ENCODE measurements at places on chromosomes 16 and 17.

GRCh38 chr16:68617734-68618133 is 27.4 kb upstream of the CDH3 start:
- no peak for DNase-seq

DNA sequence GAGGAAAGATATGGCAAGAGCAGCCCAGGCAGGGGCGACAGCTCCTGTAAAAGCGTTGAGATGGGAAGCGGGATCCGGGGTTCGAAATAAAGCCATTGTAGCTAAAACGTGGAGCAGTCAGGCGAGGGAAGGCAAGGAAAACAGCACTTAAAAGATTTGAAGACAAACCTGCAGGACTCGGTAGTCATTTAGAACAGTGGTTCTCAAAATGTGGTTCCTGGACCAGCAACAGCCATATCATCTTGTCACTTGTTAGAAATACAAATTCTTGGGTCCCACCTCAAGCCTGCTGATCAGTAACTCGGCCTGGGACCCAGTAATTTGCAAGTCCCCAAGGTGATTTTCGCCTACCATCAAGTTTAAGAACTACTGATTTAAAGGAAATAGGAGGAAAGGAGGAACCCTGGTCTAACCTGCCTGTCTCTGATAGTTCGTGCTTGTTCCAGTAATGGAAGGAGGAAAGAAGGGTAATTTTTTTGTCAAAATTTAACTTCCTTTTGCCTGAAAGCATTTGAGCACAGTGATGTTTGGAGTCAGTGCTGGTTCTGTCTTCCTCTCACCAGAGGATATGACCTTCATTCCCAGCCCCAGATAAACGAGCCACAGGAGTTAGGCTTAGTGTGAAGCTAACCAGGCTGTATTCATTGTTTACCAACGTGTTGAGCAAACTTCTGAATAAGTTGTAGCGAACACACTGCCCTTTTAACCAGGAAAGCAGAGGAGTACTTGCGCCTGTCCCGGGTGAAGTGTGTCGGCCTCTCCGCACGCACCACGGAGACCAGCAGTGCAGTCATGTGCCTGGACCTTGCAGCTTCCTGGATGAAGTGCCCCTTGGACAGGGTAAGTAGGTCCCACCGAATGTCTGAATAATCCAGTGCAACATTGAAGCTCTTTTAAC is 1.1 kb downstream of the ORC6 start:
- DNase-seq: no peak

GRCh38 chr17:30232015-30232823 is 3.3 kb downstream of the SLC6A4 start:
- DNase-seq: no peak

- no peak for DNase-seq
Observed at GRCh38 chr17:67557921-67558320, 159.8 kb upstream of the NOL11 start.

DNA sequence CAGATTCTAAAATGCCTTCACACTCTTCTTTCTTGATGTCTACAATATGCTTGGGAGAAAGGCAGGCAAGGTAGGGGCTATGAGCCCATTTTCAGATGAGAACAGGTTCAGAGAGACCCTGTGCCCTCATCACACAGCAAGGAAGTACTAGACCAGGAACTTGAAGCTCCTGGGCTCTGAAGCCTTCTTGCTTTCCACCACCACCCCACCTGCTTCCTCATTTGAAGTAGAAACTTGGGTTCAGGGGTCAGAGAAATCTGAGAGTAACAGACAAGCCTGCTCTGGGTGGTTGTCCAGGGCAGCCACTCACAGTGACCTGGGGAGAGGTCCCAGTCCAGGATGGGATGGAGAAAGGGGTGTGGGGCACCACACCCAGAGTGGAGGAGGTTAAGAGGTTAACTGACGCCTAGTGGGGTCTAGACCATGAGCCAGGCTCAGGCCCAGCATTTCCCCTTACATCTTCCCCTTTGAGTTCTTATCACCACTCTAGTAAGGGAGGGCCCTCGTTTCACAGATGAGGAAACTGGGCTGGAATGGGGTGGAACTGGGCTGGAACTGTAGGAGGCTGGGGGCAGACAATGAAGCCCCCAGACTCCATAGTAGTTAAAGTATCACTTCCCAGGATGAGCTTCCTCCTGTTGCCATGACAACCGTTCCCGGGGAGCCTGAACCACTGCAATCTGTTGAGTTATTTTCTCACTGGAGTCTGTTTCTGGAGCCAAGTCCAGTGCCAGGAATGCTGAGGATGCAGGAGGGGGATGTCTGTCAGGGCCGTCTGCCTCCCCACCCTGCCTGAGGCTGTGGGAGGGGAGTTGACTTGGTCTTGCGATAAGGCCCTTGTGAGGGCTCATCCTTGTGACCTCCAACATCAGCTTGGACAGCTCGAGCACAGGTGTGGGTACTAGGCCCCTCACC is 16.2 kb upstream of the PHF12 start:
- no peak for DNase-seq

DNA sequence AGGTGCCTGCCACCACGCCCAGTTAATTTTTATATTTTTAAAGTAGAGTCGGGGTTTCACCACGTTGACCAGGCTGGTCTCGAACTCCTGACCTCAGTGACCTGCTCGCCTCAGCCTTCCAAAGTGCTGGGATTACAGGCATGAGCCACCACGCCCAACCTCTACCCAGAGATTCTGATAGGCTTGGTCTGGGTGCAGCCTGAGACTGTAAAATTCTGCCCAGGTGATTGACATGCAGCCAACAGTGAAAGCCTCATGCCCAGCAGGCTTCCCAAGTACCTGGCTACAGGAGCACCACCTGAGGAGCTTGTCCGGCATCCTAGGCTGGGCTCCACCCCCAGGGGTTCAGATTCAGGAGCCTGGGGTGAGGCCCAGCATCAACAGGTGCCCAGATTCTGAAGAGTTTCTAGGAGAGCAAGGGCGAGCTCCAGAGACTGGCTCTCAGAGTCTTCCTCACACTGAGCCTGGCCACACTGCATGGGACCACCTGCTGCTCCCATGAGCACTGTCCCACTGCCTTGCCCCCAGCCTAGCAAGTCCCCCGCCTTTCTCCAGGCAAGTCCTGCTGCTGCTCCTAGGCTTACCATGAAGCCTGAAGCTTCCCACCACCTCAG is 16.6 kb downstream of the ZNF385C start:
- DNase-seq: no peak

- DNase-seq: no peak
Observed at GRCh38 chr17:72419866-72420774, 299.3 kb downstream of the SOX9 start.

- no peak for DNase-seq
Observed at GRCh38 chr17:82172486-82173160, 40.0 kb downstream of the CCDC57 start.

DNA sequence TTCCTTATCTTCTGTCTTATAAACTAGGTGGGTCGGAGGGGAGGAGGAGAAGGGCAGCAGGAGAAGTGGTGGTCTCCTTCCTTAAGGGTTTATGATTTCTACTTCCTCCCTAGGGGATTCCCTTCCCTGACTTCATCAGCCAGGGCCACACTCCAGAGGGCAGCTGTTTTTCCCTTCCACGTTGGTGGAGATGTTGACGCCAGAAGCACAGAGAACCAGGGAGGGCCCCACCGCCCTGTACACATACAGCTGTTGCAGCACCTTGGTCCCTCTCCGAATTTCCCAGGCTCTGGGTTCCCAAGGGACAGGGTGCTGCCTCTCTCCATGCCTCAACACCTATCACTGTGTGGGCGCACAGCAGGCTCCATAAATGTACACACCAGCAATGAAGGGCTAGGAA is 5.6 kb upstream of the SLC6A4 start:
- DNase-seq: no peak

- no peak for DNase-seq
Observed at GRCh38 chr17:4204190-4204589, 59.6 kb downstream of the ANKFY1 start.

DNA sequence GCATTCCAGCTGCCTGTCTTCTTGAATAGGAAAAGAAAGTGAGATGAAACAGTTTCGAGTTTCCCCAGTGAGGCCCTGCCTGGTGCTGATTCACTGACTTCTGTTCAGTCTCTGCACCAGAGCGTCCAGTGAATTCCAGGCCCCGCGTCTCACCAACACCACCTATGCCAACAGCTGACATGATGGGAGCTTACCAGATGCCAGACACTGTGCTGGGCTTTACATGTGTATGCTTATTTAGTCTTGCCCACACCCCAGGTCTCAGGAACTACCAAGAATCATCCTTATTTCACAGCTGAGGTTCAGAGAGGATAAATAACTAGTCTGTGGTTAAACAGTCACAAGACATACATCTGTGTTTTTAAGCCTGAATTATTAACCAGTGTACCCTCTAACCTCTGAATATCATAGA is 29.1 kb upstream of the IRX6 start:
- no peak for DNase-seq

- DNase-seq: no peak
Observed at GRCh38 chr16:25832291-25832690, 140.5 kb downstream of the HS3ST4 start.

DNA sequence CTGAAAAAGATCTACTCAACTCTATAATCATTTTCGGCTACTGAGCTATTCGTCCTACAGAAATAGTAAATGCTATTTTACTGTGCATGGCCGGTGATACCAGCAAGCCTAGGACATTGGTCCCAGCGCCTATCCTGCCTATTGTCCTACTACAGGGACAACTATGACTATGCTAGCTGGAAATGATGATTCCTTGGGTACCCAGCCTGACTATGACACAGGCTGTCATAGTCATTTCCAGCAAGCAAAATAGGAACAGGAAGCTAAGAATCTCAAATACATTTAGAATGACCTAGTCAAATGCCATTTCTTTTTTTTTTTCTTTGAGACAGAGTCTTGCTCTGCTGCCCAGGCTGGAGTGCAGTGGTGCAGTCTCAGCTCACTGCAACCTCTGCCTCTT is 33.7 kb upstream of the HSBP1 start:
- DNase-seq: no peak

DNA sequence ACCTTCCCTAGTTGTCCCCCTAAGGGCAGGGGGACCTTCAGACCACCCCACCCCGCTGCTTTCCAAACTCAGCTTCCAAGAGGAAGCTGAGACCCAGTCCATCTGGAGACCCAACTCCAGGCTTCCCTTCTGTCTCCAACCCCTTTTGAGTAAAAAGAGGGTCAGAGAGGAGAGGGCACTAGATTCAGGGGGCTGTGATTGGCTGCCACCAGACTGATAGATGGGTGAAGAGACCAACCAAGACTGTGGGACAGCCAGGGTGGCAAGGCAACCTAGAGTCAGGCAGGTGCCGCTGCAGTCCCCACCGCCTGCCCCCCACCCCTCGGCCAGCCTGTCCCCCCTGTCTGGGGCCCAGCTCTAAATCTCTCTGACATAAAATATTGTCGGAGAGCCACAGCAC is 92.5 kb downstream of the SDK2 start:
- DNase-seq: no peak

DNA sequence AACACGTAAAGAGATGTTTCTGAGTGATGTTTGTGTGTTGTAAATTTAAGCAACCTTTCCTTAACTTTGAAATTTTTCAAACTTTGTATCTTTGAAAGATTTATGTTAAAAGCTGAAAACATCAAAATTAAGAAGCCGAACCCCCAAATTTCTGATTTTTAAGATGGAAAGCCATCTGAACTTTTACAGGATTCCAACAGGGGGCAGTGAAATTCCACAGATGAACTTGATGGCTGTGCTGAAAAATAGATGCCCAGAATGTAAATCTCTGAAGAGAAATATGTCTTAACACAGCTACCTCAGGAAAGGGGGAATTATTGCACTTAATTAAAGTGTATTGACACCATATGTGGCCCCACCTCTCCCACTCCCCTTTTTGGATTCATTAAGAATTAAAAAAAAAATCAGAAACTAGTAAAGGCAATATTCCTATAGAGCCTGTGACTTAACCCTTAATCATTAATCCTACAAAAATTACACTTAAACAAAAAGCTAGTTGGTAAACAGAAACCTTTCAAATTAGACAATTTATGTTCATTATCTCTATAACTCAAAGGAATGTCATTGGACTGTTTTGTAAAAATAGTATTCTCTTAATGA is 597.9 kb downstream of the KCNJ2 start:
- no peak for DNase-seq

- DNase-seq: no peak
Observed at GRCh38 chr17:3924512-3925350, 8.5 kb upstream of the P2RX1 start.

GRCh38 chr17:46162866-46163265 is 30.4 kb downstream of the KANSL1 start:
- no peak for DNase-seq

GRCh38 chr17:8680466-8681169 is 50.1 kb upstream of the MYH10 start:
- no peak for DNase-seq

DNA sequence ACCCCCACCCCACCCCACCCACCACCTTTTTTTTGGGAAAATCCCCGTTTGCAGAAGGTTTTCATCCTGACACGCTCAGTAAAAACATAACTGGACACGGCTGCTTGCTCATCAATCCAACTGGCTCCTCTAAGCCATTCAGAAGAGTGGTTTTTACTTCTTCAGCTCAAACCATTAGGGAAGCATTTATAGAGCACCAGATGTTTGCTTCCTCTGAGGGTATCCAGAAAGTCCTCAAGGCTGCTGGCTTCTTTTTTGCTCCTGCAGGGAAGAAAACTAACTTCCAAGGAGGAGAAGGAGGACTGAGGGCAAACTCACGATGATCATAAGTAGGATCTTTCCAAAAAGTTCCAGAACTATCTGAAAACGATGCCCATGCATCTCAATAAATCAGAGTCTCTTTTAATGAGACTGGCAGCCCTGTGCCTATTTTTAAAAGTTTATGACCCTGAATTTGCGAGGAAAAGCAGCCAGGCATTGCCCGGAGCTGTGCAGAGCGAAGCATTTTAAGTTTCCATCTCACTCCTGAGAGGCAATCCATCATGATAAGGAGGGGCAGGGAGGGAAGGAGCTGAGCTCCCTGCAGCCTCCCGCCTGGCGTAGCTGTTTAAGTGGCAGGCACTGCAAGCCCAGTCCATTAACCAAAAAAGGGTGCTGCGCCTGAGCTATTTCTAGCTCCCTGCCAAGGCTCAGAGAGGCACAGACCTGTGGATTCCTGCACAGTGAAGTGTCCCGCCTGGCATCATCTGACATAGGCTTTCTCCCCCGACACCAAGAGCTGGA is 146.3 kb upstream of the FOXF1 start:
- DNase-seq: no peak

DNA sequence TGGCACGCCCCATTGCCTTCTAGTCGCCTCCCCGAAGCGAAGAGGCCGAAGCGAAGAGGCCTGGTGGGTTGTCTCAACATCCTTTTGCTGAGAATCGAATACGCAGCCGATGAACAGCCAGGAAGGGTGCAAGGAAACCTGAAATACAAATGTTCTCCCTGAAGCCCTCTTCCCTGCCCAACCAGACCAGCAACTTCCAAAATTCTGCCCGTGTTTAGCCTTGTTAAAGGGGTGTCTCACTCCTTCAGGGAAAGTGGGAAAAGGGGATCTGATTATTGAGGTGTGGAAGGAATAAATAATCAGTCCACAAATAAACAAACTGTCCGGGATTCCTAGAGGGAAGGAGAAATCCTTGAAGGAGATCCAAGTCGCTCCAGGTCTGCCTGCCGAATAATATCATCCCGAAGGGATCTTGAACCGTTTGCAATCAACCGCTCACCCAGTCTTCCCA is 1.4 kb upstream of the FOXC2 start:
- no peak for DNase-seq

DNA sequence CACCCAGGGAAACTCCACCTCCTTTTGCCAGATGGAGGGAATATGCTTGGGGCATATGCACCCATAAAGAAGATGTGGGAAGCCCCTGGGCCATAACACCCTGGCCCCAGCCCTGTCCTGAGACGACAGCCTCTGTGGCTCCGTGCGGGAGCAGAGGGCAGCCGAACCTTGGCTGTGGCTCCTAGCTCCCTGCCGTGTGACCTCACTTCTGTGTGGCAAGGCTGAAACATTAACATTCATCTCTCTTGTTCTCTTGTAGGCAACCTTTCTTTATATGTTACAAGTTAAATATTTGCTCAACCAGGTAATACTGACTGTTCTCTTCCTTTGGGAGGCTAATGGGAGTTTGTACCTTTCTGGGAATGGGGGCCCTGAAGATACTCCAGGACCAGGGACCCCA is 17.5 kb downstream of the SLC47A1 start:
- no peak for DNase-seq

Measured in GOT3 (cell line).